A549 (cell line): ENCODE measurements at places on chromosomes 12 and 14. TPM values are rescaled to one million over a fixed set of nuclear protein-coding genes. Genes with fewer than 3 reads are reported as not detected.

- DNase-seq, result no peak
Measured at GRCh38 chr14:74907744-74908143, 15.3 kb downstream of the RPS6KL1 start.

- no peak for DNase-seq
Measured at GRCh38 chr12:63179224-63179623, 28.2 kb upstream of the AVPR1A start.

DNA sequence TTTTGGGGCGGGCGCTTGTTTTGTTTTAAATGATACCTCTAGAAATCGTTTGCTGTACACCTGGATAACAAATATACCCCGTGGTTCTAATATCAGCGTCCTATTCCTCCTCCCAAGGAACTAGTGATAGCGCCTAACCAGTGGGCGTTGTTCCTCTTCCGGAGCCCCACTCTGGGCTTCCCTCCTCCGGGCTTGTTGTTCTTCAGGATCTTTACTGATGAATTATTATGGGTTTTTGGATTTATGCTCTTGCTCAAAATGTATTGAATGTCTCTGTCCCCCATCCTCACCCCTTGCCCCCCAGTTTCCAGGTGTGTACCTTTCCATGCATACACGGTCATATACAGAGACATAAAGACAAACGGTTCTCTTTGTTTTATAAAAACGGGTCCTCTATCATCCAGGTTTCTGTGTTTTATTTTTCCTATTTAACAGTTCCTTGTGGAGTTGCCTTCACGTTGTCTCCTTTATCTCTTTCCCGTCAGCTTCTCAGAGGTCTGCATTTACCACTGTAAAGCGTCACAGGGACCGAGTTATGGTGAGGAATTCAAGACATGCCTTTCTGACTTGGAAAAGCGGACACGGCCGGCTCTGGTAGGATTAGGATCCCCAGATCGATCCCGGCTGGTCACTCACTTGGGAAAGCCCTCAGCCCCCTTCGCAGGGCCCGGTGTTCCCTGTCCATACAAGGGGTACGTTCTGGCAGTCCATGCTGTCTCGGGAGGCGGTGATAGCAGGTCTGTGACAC lies 655 bp upstream of the PLEKHG3 start:
- no peak for DNase-seq

CCNB1IP1 gene
- polyA plus RNA-seq, result 29.9 to 32.6 TPM (median 30.8 TPM) in 3 replicates
